Suppressor macrophage treated with lipopolysaccharide for 4 hours (primary cell): ENCODE measurements at places on chromosomes 12 and 14.

DNA sequence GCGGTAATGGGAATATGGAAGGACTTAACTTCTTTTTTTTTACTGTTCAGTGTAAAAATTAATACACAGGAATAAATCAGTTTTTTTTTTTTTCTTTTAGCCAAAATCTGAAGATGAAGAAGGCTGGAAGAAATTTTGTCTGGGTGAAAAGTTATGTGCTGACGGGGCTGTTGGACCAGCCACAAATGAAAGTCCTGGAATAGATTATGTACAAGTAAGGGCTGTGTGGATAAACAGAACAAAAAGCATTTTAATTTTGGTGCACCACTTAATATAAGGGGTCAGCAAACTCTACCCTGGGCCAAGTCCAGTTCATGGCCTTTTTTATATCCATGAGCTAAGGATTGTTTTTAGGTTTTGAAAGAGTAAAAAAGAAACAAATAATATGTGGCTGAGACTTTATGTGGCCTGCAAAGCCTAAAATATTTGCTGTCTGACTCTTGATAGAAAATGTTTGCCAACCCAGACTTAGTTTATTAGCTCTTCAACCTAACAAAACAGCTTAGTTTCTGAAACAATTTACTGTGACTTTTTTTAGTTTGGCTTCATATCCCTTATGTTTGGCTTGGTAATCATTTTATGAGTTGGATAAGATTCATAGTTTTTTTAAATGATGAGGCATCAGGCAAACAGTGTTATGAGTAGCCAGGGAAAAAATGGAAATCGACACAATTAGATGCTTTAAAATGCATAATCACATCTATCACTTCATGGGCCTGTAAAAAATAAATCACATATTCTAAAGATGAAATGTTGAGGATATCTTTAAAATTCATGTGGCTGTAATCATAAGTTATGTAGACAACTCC is 8.4 kb downstream of the GEMIN2 start:
- DNase-seq = no peak

- no peak for DNase-seq
Observed at GRCh38 chr14:67679006-67679405, 4.6 kb upstream of the VTI1B start.

GRCh38 chr12:114404926-114405518 is 922 bp downstream of the TBX5 start:
- no peak for DNase-seq

GRCh38 chr12:50765095-50765911 is 1.4 kb downstream of the ATF1 start:
- peak; percentile 61 for DNase-seq

DNA sequence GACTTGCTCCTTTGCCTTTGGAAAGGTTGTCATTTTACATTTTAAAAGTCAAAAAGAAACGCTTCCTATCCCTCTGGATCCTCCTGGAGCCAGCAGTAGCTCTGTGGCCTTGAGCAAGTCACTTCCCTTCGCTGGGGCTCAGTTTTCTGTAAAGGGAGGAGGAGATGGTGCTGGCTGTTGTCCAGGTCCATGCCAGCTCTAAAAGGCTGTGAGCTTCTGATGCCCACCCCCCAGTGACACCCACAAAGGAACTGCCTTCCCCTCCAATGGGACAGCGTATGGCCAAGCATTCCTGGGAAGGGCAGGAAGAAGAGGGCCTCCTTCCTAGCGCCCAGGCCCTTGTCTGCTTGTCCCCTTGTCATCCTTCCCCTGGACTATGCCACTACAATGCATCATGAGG is 81.5 kb downstream of the NTF3 start:
- no peak for DNase-seq

DNA sequence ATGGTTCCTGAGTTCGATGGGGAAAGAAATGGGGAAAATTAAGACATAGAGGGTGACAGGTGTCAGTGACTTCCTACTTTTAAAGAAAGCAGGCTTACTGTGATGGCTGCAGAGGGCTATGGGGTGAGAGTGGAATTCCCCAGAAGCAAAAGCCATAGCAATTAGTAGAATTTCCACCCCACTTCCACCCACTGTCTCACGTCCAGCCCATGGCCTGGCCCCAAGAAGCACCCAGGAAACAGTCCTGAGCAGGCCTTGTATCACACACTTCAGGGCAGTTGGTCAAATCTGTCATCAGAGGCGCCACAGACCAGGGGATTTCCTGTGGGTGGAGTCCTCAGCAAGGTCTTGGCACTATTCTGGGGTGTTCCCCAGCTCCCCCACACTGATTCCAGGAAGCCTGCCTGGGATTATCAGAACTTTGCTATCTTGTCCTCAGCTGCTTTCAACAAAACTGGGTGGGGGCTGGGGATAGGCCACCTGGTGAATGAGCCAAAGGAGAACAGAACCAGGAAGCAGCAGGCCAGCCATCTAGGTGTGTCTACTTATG is 120.1 kb upstream of the CCND2 start:
- peak; percentile 89 for DNase-seq

DNA sequence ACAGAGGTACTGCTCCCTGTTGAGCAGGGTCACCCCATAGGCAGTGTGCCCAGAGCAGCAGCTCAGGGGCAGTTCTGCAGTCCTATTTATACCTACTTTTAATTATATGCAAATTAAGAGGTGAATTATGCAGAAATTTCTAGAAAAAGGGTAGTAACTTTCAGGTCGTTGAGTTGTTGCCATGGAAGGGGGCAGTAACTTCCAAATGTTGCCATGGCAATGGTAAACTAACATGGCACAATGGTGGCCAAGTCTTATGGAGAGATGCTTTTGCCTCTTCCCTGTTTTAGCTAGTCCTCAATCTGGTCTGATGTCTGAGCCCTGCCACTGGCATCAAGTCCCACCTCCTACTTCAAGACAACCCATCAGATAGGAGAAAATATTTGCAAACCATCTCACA is 30.4 kb upstream of the P2RX7 start:
- DNase-seq = no peak

GRCh38 chr12:101764051-101764792 is 25.0 kb upstream of the SYCP3 start:
- no peak for DNase-seq

DNA sequence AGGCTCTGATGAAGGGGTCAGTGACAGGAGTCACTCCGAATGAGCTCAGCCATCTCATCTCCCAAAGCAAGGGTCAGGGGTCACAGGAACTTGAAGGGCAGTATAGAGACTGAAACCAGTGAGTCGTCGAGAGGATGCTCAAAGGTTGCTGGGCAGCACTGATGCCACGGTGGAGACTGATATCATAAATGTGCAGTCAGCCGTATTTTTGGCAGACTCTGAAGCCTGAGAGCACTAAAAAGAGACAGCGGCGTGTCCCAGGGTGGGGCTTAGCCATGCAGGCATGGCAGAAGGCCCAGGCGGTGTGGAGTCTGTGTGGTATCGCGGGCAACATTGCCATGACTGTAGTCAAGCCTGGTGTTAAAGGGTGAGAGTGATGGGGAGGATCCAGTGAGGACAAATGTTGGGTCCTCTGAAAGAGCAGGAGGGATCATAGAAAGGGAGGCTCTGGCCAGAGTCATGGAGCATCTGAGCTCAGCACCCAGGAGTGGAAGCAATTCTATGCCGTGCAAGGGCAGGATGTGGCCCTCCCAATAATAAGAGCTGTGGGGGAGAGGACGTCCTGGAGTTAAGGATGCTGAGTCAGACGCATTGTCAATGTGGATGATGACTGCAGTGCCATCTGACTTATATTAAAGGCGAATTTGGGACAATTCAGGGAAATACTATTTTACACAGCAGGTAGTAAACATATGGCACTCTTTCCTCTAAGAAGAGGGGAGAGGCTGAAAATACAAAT is 241.2 kb upstream of the FKBP4 start:
- no peak for DNase-seq

DNA sequence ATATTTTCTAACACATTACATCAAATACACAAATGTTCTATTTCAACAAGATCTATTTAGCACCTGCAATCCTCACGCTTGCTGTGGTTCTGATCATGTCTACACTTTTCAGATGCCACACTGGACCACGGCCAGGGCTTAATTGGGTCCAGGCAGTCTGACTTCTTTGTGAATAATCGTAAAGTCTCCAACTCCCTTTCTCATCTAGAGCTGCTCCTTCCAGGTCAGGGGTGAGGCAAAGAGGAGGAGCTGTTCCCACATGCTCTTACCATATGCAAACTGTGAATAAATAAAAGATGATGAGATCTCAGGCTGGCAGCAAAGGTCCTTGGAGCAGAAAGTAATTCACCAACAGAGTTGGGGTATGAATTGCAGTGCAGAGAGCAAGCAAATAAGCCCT is 316.6 kb downstream of the GLT1D1 start:
- no peak for DNase-seq

DNA sequence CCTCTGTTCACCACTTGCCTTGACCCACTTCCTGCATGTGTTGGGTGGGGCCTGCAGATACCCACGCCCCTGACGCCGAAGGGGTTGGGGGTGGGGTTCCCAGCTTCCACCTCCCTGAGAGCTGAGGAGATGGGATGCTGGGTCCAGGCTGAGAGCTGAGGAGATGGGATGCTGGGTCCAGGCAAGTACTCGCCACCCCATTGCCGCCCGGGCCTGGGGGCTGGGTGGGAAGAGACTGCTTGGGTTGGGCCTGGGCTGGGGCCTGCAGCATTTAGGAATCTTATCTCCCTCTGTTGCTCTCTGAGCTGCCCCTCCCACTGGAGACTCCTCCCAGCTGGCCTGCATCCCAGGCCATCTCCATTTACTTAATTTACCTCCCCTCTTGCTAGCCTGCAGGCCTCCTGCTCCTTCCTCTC is 17.4 kb downstream of the TEAD4 start:
- DNase-seq = no peak

DNA sequence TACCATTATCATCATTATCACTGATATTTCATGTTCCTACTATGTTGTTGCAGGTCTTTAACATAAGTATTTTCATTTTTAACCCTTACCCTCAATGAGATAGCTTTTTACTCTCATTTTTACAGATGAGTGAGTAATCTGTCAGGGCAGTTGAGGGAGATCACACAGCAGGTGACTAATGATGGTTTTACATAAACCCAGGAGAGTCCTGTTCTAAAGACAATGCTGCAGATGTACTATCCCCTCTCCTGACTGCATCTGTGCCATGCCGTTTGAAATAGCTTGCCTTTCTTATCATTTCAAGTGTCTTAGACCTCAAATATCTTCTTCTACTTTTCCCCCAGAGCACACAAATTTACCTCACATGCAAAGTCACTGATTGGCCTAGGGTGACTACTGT is 1552.1 kb upstream of the SEL1L start:
- no peak for DNase-seq

- DNase-seq = peak; percentile 47
Observed at GRCh38 chr12:51395283-51396230, 4.4 kb upstream of the GALNT6 start.

GRCh38 chr12:4118601-4119156 is 154.9 kb upstream of the CCND2 start:
- DNase-seq = no peak

- DNase-seq = peak; percentile 95
Observed at GRCh38 chr12:89333564-89334252, 18.6 kb downstream of the DUSP6 start.

GRCh38 chr12:29957835-29958234 is 174.1 kb upstream of the TMTC1 start:
- DNase-seq = no peak

DNA sequence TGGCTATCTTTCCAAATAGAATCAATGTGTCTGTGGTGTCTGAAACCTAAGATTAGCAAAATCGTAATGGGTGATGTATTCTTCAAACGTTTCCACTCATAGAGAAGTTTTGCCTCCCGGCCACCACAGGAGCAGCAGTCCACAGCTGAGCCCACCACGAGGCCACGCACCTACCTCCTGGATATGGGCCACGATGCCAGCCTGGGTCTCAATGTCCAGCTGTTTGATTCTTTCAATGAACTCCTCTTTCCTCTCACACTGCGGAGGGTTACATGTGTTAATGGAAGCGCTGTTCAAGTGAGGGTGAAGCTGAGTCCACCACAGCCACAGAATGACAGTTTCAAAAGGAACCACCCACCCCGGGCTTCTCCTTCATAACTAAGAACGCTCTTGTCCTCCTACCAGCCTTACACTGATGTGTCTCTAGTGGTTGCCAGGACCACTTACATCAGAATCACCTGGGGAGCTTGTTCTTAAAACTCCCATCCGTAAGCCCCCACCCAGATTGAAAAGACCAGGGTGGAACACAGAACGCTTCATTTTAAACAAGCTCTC is 75.3 kb downstream of the CCDC88C start:
- DNase-seq = no peak

DNA sequence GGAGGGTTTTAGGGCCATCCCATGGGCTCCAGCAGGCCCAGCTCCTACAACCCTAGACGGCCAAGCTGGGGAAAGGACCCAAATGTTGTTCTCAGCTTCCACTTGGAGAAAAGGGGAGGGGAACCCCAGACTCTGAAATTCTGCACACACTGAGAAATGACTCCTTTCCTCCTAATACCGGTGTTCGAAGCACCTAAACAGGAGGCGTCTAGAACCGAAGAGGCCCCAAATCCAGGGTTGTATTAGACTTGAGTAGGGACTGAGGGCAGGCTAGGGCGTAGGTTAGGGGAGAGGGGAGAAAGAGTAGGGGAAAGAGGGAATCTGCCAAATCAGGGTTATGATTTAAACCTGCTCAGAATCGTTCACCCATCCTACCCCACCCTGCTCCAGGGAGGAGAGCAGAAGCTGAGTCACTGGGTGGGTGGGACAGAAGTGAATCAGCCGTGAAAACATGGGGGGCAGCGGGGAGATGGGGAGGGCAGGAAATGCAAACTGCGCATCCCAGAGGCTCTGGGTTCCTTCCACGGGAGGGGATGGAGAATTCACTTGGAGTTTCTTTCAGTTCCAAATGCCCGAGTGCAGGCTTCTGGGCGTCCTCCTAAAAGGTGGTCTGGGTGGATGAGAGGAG is 1.0 kb downstream of the IGFBP6 start:
- DNase-seq = no peak
